ENCODE measurements at places on chromosomes 12 and 14.
A peak's percentile ranks its signal among the peaks of the same experiment; 100 is the strongest.

DNA sequence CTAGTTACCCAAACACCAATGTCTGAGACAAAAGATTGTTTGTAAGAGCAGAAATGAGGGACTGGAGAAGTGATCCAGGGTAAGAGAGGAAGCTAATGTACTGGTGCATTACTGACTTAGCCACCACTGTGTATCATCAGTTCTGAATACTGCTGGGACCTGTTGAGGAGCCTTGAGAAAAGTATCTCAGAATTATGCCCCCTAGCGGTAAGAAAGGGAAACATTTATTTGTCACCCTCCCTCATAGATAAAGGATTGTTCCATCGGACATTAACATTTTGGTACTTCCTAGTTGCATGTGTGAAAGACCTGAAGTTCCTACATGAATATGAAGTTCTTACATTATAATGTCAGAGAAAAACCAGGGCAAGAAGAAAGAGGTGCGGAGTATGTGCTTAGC is 612.5 kb downstream of the FSCB start:
- DNase-seq, result no peak

- DNase-seq, result no peak
These were observed 42.6 kb downstream of the TRAF3 start for GRCh38 chr14:102819747-102820330.

- no peak for DNase-seq
These were observed 215.4 kb upstream of the DIO2 start for GRCh38 chr14:80426683-80427082.

GRCh38 chr14:90349739-90350138 is 18.0 kb upstream of the NRDE2 start:
- no peak for DNase-seq

GRCh38 chr12:51898937-51899336 is 8.4 kb upstream of the ACVRL1 start:
- no peak for DNase-seq

DNA sequence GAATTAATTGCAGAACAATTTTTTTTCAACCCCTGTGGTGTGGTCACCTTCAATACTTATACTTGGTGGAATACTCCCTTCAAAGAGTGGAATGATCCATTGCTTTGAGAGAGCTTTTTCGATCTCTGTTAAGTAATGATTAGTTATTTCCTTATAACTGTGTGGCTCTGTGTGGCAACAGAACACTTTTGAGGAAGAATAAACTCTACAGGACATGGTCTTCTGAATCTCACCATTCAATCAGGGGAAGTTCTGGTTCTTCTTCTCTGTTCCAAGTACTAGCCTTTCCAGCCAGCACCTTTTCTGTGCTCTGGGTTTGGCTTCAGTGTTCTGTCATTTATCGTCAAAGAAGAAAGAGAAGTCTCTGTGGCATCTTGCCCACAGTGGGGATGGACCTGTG is 369.2 kb downstream of the ZFP36L1 start:
- no peak for DNase-seq

DNA sequence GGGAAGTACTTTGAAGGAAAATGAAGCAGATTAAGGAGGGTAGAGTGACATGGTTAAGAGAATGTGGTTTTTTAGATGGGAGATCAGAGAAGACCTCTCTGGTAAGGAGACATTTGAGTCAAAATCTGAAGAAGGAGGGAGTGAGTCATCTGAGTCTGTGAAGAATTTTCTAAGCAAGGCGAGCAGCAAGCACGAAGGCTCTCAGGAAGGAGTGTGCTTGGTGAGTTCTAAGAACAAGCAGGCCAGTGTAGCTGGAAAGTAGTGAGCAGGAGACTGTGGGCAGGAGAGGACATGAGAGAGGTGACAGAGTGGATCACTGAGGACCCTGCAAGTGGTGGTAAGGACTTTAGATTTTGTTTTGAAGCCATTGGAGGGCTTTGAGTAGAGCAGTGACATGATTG is 76.3 kb upstream of the FUT8 start:
- DNase-seq, result no peak

- DNase-seq, result no peak
These were observed 26.9 kb downstream of the WBP11 start for GRCh38 chr12:14776236-14776961.

DNA sequence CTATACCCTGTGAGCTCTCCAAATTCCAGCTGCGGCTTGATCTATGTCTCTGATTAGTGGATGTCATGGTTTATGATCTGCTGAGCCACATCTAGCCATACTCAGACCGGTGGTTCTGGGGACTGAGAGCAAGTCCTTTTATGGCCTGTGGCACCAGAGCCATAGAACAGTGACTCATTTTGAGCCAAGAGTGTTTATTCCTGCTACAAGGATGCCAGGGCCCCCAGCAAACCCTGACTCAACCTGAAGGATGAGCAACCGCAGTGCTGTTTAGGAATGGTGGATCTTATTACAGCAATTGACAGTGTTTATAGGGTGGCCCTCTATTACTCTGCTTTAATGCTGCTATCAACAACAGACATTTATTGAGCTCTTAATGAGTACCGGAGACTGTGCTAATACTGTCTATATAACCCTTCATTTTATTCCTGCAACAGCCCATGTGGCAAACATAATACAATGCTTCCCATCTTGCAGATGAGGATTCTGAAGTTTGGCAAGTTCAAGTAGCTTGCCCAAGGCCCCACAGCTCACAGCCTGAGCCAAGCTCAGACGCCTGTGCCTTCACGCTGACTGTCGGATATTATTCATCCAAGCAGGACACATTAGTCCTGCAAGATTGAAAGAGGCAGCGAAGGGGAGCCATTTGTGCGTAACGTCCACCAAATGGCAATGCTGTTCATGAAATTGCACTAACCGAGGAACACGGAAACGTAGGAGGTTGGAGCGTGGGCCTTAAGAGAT is 273.6 kb upstream of the PWP1 start:
- DNase-seq, result no peak

- DNase-seq, result no peak
These were observed 527.3 kb upstream of the CCDC196 start for GRCh38 chr14:65958664-65959562.

DNA sequence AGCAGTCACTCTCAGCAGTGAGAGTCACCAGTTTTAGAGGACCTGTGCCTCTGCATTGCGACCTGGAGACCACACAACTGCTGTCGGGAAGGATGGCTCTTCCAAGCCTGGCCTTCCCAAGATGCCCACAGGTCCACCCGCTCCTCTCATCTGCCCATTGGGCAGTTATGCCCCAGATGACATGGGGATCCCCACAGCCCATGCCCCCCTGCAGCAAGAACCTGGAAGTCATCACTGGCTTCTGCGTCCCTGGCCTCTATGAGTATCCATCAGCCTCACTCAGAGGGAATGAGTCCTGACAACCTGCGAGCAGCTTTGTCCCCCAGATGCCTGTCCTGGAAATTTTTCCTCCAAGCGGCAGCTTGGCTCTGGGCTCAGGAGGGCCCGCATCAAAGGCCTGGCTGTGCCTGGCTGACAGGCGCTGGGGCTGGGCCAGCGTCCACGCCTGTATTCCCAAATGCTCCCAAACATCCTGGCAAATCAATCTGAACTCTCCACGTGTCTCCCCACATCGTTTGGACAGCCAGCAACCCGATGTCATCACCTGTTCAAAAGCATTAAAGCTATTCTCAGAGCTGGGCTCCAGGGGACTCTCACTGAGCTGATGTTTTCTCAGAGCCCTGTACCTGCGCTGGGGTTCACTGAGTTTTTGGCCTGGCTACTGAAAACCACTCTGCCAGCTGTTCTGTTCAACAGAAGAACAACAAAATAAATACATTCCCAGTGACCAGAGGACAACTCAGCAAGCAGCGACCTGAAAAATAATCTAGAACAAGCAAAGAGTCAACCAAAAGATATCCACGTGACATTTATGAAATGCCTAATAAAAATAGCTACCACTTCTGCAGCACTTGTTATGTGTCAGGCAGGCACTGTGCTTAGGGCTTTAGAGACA is 57.8 kb downstream of the CLMN start:
- no peak for DNase-seq

GRCh38 chr14:96214793-96215192 is 10.2 kb downstream of the BDKRB2 start:
- DNase-seq, result no peak

DNA sequence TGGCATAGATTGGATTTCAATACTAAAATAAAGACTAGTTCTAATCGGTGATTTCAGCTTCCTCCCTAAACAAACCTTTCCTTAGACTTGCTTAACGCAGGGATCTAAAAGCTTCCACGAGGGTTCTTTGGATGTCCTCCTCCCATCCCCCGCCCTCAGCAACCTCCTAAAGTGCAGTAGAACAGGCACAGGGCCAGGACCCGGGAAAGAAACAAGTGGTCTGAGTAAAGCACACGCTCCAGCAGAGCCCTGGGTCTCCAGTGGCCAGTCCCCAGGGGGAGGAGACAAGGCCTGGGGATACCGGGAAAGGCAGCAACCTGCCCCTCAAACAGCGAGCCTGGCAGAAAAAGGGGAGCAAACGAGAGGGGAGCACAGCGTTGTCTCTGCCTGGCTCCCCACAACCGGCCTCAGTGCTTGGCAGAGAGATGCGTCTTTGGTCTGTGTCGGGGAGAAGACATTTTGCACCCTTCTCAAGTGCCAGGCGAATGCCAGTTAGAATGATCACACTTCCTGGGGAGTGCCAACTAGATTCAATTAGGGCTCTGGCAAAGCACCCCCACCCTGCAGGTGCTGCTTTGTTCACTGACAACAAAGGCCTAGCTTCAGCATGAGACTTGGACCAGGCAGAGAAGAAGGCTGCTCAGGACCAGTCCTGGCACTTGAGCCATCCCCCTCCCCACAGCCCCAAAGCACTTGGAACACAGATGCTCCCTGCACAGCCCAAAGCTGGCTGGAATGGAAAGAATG is 17.1 kb upstream of the SLC6A12 start:
- peak; percentile 29 for DNase-seq

GRCh38 chr12:111954969-111955368 is 58.0 kb downstream of the TMEM116 start:
- DNase-seq, result no peak

- DNase-seq, result no peak
These were observed 101.7 kb downstream of the CACNA1C start for GRCh38 chr12:2154521-2154920.

- DNase-seq, result no peak
These were observed 52.4 kb downstream of the PAPLN start for GRCh38 chr14:73289729-73290128.

GRCh38 chr12:210277-211141 is 3.4 kb downstream of the SLC6A12 start:
- no peak for DNase-seq

GRCh38 chr12:104588921-104589590 is 132.3 kb downstream of the CHST11 start:
- DNase-seq, result no peak

- DNase-seq, result no peak
These were observed 1087.0 kb downstream of the BCL11B start for GRCh38 chr14:98185036-98185435.

DNA sequence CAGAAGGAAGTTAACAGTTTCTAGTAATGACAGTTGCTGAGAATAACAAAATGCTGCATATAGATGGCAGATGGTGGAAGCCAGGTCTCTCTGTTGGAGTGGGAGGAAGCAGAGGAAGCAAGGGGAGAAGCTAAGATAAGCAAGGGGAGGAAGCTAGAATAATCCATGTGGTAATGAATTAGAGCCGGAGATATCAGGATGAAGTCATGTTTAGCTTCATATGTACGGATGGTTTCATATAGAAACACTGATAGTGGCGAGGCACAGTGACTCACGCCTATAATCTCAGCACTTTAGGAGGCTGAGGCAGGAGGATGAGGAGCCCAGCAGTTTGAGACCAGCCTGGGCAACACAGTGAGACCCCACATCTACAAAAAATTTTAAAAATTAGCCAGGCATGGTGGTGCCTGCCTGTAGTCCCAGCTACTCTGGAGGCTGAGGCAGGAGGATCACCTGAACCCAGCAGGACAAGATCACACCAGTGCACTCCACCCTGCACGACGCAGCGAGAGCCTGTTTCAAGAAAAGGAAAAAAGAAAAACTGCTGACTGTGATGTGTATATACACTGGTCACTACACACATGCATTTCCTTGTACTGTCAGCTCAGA is 49.2 kb downstream of the ANAPC7 start:
- no peak for DNase-seq

GRCh38 chr12:65367396-65367795 is 88.9 kb downstream of the MSRB3 start:
- DNase-seq, result no peak

- DNase-seq, result no peak
These were observed 193.6 kb downstream of the KSR2 start for GRCh38 chr12:117774941-117775775.

DNA sequence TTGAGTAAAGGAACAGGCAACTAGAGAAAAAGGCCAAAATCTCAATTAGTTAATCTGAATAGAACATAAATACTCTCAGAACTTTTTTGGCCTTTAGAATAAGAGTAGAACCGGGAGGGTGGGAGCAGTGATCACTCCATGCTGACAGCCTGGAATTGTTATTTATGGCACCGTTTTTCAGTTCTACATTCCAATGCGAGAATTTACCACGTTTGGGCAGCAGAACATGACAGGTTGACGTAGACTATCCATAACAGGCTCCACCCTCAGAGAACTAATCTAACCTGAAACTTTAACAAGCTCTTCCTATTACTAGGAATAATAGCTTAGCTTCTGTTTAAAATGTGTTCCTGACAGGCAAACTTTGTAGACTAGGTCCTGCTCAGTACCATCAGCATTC is 379.1 kb downstream of the SEC23A start:
- no peak for DNase-seq

GRCh38 chr14:105487986-105488777 is 1.5 kb downstream of the CRIP1 start:
- no peak for DNase-seq

- DNase-seq, result no peak
These were observed 2.9 kb downstream of the GPATCH2L start for GRCh38 chr14:76154539-76155126.

GRCh38 chr12:116896411-116896924 is 14.3 kb upstream of the FBXW8 start:
- DNase-seq, result no peak

- DNase-seq, result no peak
These were observed 13.0 kb upstream of the LEMD3 start for GRCh38 chr12:65156366-65156841.

GRCh38 chr14:103923863-103924262 is 4.4 kb upstream of the TDRD9 start:
- no peak for DNase-seq

GRCh38 chr12:103773109-103773910 is 67.7 kb downstream of the NT5DC3 start:
- DNase-seq, result no peak

- DNase-seq, result no peak
These were observed 47.1 kb upstream of the GZMB start for GRCh38 chr14:24681056-24681455.

DNA sequence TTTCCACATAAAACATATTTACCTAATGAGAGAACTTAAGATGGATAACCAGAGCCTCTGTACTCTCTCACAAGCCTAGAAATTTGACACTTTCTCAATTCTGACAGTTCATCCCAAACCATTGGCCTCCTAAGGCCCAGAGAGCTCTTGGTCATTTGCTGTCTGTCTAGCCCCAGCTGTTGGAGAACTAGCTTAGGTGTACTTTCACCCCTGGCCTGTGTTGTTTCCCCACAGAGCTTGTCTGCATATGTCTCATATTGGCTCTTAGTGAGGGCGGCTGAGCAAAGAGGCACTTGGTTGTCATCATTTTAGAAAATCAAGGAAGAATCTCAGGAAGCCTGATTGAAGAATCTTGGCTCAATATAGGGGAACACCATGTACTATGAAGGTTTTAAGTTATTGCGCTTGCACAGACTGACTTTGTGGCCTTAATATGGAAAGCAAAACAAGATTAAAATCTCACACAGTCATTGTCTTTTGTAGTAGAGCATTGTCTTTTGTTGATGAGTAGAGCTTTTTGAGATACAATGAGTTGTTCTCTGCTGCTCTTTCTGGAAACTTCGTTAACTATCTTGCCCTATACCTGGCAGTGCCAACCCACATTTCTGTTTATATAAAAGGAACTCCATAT is 324.6 kb downstream of the RAD51B start:
- DNase-seq, result no peak

GRCh38 chr12:54660320-54660962 is 12.3 kb upstream of the DCD start:
- DNase-seq, result no peak
